Iris pigment epithelial cell (primary cell): ENCODE measurements at places on chromosomes 5 and 9.

GRCh38 chr5:149497357-149497756 is 53.9 kb downstream of the CSNK1A1 start:
- DNase-seq = peak; percentile 95

- peak; percentile 3 for DNase-seq
Measured at GRCh38 chr5:20231040-20231439, 243.0 kb upstream of the CDH18 start.

DNA sequence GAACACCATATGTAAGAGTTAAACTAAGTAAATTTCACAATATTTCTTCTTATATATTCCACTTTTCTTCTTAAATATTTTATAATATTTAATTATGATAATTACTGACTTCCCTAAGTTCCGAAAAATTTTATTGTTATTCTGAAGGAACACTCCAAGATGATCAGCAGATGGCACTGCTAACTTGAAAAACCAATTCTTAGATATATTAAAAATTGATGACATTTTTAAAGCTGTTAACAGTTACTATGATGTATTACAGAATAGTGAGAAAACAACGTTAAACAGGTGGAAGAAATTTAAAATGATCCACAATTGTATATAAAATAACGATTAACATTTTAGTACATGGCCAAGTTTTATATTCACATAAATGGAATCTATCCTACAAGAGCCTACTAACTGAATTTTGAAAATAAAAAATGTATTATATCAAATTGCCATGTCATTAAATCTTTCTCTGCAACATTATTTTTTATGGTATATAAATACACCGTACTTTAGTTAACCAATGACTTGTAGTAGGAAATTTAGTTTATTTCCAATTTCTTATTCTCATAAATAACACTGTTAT is 30.1 kb upstream of the MUSK start:
- DNase-seq = peak; percentile 44

GRCh38 chr9:113532809-113533190 is 69.3 kb downstream of the RGS3 start:
- DNase-seq = no peak

- DNase-seq = no peak
Measured at GRCh38 chr9:14262827-14263226, 51.1 kb downstream of the NFIB start.

DNA sequence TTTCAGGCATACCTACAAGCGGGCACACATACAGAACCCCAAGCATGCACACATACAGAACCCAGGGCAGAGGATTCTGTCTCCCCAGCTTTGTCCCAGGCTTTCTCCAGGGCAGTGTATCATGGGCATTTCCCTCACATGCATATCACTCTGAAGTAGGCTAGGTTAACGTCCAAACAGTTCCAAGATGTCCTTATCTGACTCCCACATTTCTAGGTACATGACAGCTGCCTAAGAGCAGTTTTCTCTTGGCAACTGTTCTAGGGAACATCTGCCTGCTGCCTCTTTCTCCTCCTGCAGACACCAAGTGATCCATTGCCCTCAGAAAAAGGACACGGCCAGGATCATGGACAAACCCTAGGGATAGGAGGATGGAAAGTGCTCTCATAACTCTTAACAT is 84.9 kb upstream of the NR3C1 start:
- no peak for DNase-seq

GRCh38 chr5:160097991-160098390 is 21.3 kb downstream of the PWWP2A start:
- DNase-seq = peak; percentile 80

DNA sequence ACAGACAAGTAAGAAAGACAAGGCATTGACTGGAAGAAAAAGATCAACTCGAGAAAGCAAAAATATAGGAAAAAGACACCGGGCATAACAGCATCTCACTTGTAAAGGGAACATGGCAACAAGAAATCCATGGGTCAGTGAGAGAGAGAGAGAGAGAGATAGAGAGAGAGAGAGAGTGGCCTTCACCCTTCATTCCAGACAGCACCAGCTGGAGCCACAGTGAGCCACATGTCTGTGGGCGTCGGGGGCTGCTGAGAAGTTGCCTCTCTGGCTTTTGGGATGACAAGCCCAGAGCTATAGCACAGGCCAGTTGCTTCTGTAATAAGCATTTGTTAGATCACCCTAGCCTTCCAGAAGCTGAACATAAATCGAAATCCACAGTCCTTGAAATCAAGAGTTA is 20.3 kb upstream of the ENC1 start:
- no peak for DNase-seq

DNA sequence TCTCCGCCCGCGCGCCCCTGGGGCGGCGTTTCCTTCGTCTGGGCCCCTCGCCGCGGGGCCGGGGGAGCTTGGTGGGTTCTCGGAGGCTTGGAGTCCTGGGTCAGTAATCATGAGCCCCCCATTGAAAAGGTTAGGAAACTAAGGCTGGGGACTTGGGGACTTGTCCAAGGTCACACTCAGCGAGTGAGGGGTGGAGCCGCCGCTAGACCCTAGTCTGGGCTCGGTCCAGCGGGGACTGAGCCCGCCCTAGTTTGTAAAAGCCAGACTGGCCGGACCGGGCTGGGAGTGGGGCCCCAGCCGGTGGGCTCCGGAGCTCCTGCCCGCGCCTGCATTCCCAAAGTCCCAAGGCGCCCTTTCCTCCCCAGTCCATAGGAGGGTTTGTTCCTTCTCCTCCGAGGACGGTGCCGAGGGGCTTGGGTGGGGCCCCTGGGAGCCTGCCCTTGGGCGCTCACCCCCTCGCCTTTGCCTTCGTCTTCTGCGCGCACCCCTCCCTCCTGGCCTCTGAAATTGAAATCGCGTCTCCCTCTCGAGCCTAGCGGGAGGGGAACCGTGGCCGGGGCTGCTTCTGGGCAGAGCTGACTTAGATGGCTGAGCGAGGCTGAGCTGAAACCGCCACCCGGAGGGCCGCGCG is 995 bp downstream of the OLFM1 start:
- no peak for DNase-seq

- no peak for DNase-seq
Measured at GRCh38 chr5:152380415-152381123, 24.5 kb downstream of the NMUR2 start.
